ENCODE measurements at places on chromosomes 16 and 17.
A peak's percentile ranks its signal among the peaks of the same experiment; 100 is the strongest.

DNA sequence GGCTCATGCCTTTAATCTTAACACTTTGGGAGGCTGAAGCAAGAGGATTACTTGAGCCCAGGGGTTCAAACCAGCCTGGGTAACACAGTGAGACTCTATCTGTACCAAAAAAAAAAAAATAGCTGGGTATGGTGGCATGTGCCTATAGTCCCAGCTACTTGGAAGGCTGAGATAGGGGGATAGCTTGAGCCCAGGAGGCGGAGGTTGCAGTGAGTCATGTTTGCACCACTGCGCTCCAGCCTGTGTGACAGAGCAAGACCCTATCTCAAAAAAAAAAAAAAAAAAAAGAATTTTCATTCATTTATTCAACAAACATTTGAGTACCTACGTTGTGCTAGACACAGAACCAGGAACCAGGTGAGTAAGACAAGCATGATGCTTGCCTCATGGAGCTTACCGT is 73.6 kb upstream of the MRTFB start:
- H3K4me3 ChIP-seq: no peak overlapping the region
- no peaks in the 10 kb centered on the region for H3K27me3 ChIP-seq
- H3K4me1 ChIP-seq: peaks cover 2% of the 10 kb centered on the region
- DNase-seq: no peak
- H3K27ac ChIP-seq: no peak overlapping the region
- no peaks in the 10 kb centered on the region for H3K36me3 ChIP-seq

GRCh38 chr16:10539236-10539635 is 41.2 kb downstream of the EMP2 start:
- no peaks in the 10 kb centered on the region for H3K4me1 ChIP-seq
- no peak for DNase-seq
- H3K4me3 ChIP-seq: no peak overlapping the region
- H3K27me3 ChIP-seq: no peaks in the 10 kb centered on the region

DNA sequence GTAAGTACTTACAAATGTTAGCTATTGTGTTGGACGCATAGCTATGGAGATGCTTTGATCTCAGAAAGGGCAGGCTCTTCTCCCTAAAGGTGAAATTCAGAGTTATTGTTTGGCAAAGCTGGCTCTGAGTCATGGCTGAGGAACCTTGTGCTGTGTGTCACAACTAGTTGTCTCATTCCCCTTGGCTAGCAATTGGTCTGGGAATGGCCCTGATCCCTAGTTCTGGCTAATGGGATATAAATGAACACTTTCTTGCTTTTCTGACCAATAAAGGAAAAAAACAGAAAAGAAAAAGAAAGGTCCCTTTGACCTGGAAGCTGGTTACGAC is 210.6 kb downstream of the MAP2K4 start:
- no peak for DNase-seq
- H3K27ac ChIP-seq: no peak overlapping the region
- H3K27me3 ChIP-seq: no peaks in the 10 kb centered on the region

DNA sequence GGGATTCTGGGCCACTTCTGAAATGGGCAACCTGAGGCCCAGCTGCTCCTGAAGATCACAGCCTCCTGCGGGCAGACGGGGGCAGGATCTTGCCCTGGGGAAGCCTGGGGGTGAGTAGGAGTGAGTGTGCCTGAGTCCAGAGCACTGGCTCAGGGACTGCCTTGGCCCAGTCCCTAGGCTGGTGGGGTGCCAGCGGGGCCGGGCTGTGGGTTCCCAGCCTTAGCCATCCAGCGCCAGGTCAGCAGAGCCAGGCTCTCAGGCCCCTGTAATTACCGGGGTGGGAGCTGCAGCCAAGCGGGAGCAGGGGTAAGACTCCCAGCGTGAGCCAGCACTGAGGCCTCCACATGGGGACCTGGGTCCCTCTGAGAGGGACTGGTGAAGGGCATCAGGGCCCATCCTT is 8.2 kb downstream of the SPNS2 start:
- no peak for DNase-seq
- H3K4me3 ChIP-seq: no peak overlapping the region
- H3K4me1 ChIP-seq: peaks cover 8% of the 10 kb centered on the region
- no peaks in the 10 kb centered on the region for H3K36me3 ChIP-seq
- H3K27ac ChIP-seq: no peak overlapping the region
- peaks cover 16% of the 10 kb centered on the region for H3K27me3 ChIP-seq

DNA sequence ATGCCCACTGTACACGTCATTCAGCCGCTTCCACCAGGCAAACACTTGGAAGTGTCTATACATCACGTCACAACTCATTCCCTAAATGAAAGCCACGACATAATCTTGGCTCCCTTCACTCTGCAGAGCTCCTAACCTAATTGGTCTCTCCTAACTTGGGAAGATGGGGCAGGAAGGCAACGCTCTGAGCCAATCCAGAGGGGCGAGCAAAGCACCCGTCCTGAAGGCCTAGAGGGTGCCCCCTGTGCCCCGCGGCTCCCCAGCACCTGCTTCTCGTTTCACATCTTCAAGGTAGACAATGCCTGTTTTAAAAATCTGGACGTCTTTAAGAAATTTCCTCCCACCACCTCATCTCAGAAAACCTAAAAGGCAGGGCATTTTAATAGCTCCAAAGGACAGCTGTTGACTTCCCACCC is 1.0 kb downstream of the CSNK2A2 start:
- H3K27me3 ChIP-seq: peaks cover 5% of the 10 kb centered on the region
- DNase-seq: peak; percentile 34
- H3K27ac ChIP-seq: no peak overlapping the region

- H3K4me1 ChIP-seq: no peaks in the 10 kb centered on the region
- no peak for DNase-seq
- H3K27ac ChIP-seq: no peak overlapping the region
- no peaks in the 10 kb centered on the region for H3K27me3 ChIP-seq
- no peak overlapping the region for H3K4me3 ChIP-seq
These were observed 7.0 kb upstream of the CDR2 start for GRCh38 chr16:22381392-22381791.

GRCh38 chr16:19066988-19067348 is 446 bp upstream of the COQ7 start:
- peak overlapping the region; percentile 99 for H3K27ac ChIP-seq
- H3K4me3 ChIP-seq: peak overlapping the region; percentile 85
- no peak for DNase-seq
- no peaks in the 10 kb centered on the region for H3K36me3 ChIP-seq

DNA sequence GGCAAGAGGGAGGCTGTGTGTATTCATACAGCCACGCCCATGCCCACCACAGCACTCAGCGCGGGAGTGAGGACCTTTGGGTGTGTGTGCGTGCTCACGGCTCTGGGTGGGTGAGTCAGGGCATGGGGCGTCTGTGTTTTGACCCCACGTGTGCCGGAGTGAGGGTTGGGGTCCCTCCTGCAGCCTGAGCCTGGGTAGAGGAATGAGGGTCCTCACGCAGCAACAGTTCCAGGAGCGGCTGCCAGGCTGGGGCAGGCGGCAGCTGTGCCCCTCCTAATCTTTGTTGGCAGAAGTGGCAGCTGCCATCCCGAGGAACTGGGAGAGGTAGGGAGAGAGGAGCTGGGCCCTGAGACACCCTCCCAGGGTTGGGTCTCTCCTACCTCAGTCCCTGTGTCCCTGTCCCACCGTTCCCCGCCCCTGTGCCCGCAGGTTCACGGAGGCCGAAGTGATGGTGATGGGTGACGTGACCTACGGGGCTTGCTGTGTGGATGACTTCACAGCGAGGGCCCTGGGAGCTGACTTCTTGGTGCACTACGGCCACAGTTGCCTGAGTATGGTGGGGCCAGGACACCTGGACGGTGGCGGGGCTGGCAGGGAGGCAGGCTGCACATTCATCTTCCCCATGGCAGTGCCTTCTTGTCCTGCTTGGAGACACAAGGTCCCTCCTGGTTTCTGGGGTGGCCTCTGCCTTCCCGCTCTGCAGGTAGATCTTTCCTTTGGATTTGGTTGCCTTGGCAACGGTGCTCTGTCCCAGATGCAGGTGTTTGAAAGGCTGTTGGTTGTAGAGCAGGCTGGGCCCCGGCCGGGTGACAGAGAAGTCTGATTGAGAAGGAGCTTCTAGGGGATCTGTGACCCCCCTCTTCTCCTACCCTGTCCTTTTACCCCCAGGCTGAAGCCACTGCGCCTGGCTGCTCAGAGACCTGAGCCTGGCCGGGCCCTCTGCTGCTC is 5.9 kb downstream of the DPH1 start:
- DNase-seq: no peak
- no peak overlapping the region for H3K27ac ChIP-seq
- no peaks in the 10 kb centered on the region for H3K27me3 ChIP-seq
- peaks cover 7% of the 10 kb centered on the region for H3K4me1 ChIP-seq
- H3K4me3 ChIP-seq: no peak overlapping the region
- H3K36me3 ChIP-seq: peaks cover 8% of the 10 kb centered on the region

DNA sequence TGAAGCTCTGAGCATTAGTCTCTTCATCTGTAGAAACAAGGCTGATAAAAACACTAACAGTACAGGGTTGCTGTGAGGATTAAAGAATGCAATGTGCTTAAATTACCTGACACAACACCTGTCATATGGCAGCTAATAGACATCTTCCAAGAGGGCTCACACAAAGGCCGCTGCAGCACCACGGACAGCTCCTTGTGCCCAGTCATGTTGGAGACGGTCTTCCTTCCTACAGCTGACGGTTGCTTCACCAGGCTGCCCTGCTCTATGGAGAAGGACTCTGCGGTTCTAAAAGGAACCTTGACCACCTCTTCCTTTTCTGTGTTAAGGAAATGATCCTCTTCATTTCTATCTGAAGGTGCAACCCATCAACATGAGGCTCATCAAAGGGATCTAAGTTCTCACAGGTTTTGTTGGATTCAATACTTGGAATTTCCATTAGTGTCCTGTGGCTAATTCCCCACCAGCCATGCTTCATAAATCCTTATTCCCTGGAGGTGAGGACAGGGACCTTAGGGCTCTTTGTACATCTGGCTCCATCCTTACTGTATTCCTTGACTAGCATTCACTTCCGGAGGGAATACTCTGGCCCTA is 138.9 kb upstream of the CES5A start:
- H3K36me3 ChIP-seq: no peaks in the 10 kb centered on the region
- H3K27me3 ChIP-seq: no peaks in the 10 kb centered on the region
- no peaks in the 10 kb centered on the region for H3K4me1 ChIP-seq
- H3K4me3 ChIP-seq: no peak overlapping the region
- H3K27ac ChIP-seq: no peak overlapping the region

DNA sequence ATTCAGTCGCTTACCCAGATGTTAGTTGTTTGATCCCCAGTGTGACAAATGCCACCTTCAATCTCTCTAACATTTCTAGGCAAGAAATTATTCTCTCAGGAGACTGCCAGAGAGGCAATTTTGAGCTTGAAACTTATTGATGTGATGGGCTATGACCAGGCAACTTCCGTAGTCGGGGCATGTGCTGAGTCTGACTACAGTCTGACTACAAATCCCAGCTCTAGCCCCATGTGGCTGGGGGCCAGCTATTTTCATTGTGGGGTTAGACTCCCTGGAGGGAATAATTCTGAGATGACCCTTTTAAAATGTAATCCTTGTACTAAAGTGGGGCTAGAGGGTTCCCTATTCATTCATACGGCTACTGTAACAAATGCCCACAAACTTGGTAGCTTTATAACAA is 65.9 kb downstream of the RBFOX1 start:
- no peaks in the 10 kb centered on the region for H3K36me3 ChIP-seq
- no peaks in the 10 kb centered on the region for H3K27me3 ChIP-seq
- H3K4me3 ChIP-seq: no peak overlapping the region

- no peaks in the 10 kb centered on the region for H3K4me1 ChIP-seq
- H3K36me3 ChIP-seq: no peaks in the 10 kb centered on the region
- no peak overlapping the region for H3K4me3 ChIP-seq
- peak; percentile 39 for DNase-seq
These were observed 7.5 kb downstream of the EPOP start for GRCh38 chr17:38667099-38667786.

DNA sequence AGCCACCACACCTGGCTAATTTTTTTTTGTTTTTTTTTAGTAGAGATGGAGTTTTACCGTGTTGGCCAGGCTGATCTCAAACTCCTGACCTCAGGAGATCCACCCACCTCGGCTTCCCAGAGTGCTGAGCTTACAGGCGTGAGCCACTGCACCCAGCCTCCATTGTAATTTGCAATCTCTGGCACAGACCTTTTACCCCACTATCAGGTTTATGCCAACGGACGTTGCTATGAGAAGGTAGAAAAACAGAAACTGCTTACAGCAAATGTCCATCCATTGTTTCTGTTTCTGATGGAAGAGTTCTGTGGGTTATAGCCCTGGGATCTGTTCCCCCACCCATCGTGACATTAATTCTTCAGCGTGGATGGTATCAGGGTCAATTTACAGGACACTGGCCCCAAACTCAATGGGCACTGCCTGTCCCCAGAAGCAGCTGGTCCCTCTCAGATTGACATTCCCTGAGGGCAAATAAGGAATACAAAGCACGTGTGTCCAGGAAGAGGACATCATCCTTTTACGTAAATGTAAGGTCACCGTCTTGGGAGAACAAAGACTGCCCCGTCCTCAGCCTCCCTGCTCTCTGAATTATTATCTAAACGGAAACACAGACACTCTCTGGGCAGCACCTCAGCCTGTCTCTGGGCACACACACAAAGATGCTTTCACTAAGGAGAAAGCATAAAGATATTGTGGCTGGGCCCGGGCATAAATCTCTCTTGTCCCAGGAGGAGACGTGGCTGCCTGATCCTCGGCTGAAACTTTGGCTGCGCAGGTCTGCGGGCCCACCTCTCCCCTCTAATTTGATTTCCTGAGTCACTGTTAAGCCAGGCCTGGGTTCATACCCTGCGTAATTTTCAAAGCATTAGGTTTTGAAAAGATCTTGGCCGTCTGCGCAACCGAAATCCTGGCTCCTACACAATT is 5.2 kb downstream of the KCNG4 start:
- no peak for DNase-seq
- no peak overlapping the region for H3K27ac ChIP-seq
- H3K27me3 ChIP-seq: peaks cover 10% of the 10 kb centered on the region

- H3K36me3 ChIP-seq: peaks cover 6% of the 10 kb centered on the region
- H3K4me1 ChIP-seq: peaks cover 17% of the 10 kb centered on the region
- no peak overlapping the region for H3K27ac ChIP-seq
- no peak overlapping the region for H3K4me3 ChIP-seq
- H3K27me3 ChIP-seq: no peaks in the 10 kb centered on the region
- DNase-seq: no peak
These were observed 55.6 kb downstream of the BAIAP2 start for GRCh38 chr17:81090361-81091136.

Data from astrocyte (in vitro differentiated cells and primary cell).